ENCODE measurements at places on chromosomes 2 and 18. TPM values are rescaled to one million over a fixed set of nuclear protein-coding genes. Genes with fewer than 3 reads are reported as not detected.

The KCNJ3 gene
- polyA plus RNA-seq, result not detected

DNA sequence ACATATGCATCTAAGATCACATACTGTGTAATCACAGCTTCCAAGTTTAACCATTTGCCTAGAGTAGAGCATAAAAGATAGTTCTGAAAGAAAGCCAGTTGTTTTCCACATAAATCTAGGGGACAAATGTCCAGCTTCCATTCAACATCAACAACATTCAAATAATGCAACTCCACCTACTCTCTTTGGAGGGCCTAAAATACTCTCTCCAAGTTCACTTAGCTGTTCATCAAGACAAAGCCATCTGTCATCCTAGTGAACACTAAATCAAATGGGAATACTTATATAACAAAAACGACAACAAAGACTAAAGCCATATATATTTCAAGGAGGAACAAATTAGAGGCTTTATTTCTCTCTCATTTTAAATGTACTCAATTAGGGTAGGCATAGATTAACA lies 221.5 kb upstream of the CDH2 start:
- DNase-seq, result no peak

DNA sequence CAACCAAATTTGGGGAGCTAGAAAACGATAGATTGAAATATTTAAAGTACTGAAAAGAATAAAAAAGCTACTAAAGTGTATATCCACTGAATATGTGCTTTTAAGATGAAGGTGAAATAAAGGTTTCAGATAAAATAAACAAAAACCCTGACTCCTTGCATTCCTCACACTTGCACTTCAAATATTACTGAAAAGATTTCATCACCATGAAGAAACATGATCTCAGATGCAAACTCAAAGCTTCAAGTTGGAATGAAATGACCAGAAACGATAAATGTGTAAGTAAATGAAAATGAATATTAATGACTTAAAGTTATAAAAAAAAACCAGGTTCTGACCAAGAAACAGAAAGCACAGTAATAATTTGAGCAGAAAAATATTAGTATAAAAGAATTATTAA lies 1246.0 kb upstream of the ACVR2A start:
- DNase-seq, result no peak

The SALL3 gene
- polyA plus RNA-seq, result not detected

The KIF1A gene
- 0.02 TPM for polyA plus RNA-seq

Measured in endothelial cell of umbilical vein (primary cell).